ENCODE measurements at places on chromosomes 3 and 15.

DNA sequence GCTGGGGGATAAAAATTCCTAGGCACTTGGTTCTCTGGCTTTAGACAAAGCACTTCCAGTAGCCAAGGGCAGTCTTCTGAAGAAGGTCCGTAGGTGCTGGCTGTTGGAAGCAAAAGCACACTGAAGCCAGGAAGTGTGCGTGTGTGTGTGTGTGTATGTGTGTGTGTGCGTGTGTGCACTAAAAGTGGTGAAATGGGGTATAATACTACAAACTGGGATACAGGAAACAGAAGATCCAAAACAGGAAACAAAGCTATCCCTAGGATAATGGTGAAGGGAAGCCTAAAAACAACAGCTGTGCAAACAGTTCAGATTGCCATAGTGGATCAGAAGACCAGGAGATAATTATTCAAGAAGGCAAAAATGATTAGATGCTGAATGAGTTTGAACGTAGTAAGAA lies 103.4 kb downstream of the IL20RB start:
- ATAC-seq = no peak

DNA sequence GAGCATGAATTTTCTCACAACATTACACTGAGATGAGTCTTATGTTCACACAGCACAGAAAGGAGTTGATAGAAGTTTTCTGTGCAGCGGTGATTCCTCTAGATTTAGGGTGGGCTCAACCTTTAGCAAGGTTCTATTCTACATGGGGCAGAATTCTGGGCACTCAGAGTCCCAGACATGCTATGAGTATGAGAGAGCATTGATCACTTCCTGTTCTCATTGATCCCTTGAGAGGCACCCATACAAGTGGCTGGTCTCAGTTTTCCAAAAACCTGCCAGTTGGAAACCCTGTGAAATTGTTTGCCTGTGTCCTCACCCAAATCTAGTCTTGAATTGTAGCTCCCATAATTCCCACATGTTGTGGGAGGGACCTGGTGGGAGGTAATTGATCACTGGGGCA lies 112.5 kb upstream of the NR2F2 start:
- no peak for ATAC-seq

GRCh38 chr3:43233062-43233461 lies 53.3 kb upstream of the SNRK start:
- no peak for ATAC-seq

- no peak for ATAC-seq
These were observed 9.0 kb downstream of the GNB5 start for GRCh38 chr15:52181938-52182780.

DNA sequence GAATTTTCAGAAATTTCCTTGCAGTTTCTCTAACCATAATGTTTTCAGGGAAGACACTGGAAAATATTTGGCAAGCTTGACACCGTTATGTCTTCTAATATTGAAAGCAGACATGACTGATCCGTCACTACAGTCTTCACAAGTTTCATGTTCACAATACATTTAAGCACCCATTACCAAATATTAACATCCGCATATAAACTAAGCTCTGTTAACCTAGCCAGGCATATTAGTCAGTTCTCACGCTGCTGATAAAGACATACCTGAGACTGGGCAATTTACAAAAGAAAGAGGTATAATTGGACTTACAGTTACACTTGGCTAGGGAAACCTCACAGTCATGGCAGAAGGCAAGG lies 162.7 kb upstream of the LYSMD4 start:
- ATAC-seq = no peak

DNA sequence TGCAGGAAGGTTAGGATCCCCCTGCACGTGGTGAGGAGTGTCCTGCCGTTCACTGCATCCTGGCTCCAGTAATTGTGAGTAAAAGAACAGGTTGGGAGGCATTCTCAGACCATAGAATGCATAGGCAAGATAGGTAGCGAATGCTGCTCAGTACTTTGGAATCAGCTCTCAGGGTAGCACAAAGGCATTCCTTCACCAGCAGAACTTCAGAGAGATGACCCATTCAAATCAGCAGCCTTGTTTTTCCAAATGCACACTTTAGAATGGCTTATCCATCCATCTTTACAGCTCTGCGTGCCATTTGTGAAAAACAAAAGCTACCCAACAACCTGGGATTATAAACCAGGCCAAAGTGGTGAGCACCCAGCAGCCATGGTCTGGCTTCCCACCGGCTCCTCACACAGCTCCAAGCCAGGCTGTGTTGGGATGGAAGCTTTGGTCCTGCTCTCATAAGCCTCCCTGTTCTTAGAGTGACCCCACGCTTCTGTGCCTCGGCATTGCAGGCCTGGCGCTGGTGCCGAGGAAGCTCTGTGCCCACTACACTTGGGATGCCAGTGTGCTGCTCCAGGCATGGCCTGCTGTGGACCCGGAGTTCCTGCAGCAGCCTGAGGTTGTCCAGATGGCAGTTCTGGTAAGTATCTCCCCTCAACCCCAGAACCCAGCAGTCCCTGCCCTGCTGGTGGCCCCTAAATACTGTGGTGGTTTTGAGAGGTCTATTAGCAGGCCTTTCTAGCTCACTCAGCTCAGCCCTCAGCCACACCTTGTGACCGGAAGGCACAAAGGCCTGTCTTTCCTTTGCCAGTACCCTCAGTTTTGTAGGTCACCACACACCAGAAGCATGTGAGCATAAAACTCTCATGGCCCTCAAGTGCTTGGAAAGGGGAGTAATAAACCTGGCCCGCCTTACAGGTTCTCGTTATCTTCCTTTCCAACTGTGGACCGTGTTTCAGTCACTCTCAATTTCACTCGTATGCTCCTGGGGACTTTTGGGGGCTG lies 52.9 kb upstream of the LIMD1 start:
- ATAC-seq = no peak

DNA sequence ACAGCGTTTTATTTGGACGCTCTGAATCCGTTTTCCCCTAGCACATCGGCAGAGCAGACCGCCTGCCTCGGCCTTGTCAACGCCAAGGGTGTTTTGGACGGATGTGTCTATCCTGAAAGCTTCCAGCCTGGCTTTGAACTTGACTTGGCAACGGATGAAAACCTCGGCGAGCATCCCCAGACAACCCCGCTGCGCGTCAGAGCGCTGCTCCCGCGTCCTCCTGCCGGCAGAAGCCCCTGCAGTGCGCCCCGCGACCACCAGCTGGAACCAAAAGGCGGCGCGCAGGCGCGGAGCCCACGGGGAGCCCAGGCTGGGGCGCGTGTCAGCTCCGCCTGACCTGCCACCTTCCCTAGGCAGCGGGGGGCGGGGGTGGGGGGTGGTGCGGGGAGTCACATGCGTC lies 26.2 kb upstream of the ARL8B start:
- no peak for ATAC-seq

DNA sequence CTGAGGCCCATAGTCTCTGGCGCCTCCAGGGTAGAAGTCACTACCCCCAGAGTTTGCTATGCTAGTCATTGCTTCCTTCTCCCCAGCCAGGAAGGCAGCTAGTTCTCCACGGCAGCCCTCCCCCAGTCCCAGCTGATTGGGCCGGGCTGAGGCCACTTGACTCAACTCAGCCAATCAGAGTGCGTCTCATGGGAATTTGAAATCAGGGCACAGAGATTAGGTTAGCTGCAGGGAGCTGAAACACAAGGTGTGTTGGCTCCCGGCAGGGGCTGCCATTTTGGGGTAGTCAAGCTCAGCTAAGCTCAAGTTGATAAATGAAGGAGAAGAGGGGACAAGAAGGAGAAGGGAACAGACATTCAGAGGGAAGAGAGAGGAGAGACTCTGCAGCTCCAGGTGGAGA lies 32.8 kb downstream of the LINGO1 start:
- ATAC-seq = peak; percentile 31

- ATAC-seq = peak; percentile 88
These were observed 89.5 kb upstream of the ATP2B2 start for GRCh38 chr3:10594915-10595314.

- ATAC-seq = no peak
These were observed 309.8 kb upstream of the DCBLD2 start for GRCh38 chr3:99211309-99211708.

- no peak for ATAC-seq
These were observed 24.5 kb upstream of the SOX2 start for GRCh38 chr3:181687190-181687589.

GRCh38 chr3:56197259-56197965 lies 270.9 kb downstream of the ERC2 start:
- no peak for ATAC-seq

DNA sequence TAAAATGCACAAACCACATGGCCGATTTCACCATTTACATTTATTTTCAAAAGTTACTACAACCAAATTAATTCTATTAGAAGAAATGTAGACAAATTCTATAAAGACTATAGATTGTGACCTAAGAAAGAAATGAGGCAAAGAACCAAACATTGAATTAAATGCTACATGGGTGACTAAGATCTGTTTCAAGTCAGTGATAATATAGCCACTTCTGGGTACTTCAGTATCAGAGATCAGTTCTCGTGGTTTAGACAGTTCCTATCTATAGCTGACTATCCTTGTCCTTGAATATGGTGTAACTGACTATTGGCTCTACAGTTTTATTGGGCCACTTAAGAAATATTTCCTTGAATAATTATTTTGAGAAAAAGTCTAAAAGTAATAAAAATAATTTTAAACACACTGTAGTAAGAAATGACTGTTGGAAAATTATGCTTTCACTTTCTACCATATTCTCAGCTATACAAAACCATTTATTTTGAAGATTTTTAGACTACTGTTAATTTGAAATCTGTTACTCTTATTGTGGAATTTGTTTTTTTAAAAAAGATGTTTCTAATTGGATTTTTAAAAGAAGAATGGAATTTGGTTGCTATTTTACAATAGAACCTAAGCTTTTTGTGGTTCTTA lies 14.1 kb downstream of the KCNMB3 start:
- ATAC-seq = no peak

- ATAC-seq = no peak
These were observed 97.8 kb upstream of the AKAP13 start for GRCh38 chr15:85282504-85283115.

- no peak for ATAC-seq
These were observed 356.0 kb upstream of the RBMS3 start for GRCh38 chr3:28924744-28925360.

DNA sequence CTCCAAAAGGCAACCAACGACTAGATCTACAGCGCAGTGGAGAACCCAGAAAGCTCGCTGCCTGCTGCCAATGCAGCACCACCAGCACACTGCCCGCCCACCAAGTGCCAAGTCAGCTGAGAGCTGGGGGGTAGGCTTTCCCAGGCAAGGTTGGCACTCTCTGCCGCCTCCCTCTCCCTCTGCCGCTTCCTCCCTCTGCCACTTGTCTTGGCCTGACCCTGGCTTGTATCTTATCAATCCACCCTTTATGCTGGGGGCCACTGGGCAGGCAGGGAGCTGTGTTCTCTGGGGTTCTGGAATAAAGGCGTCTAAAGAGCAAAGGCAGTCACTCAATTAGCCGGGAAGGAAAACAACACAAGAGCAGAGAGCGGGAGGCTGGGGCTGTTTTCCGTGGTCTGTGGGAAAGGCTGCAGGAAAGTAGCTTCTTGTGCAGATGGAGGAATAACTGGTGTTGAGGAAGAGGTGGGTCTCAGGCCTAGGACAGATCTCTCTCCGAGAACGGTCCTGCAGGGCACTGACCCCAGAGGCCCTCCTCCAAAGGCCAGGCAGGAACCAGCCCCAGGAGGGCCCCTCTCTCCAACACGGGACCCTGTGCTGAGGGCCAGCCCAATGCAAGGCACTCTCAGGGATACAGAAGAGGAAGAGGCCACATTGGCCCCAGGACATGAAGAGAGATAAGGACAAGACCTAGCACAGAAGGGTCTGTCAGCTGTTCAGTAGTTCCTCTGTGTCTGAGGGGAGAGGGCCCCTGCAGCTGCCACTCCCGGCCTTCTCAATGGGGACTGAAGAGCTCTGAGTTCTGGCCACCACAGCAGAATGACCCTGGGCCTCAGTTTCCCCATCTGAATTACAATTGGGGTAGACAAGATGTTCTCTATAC lies 30.8 kb downstream of the ACSBG1 start:
- ATAC-seq = no peak

DNA sequence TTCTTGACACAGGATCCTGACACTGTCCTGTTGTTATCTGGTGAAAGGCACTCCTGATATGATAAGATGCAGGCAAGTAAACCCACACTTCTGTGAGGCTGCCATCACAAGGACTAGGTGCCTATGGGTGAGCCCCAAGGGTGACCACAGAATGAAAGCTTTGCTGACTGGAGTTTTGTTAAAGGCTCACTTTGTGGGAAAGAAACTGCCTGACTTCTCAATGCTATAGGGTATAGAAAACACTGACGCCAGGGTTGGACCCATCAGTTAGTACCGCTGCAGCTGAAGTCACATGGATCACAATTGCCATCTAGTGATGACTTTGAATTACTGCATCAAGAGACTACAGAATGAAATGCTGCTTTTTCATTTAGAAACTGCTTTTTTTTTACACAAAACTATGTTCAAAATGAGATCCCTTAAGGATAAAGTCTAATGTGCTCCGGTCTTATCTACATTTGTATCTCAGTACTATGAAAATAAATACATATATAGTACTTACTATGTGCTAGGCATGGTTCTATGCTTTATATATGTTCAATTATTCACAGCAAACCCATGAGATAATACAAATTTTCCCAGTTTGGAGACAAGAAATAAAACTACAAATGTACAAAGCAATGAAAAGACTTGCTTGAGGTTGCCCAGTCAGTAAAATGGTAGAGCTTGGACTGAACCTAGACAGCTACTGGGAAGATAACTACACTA lies 64.2 kb upstream of the CMSS1 start:
- peak; percentile 74 for ATAC-seq

- ATAC-seq = no peak
These were observed 222.1 kb downstream of the FOXP1 start for GRCh38 chr3:71361334-71361890.

GRCh38 chr3:124163689-124164088 lies 171.8 kb upstream of the ROPN1 start:
- ATAC-seq = no peak

DNA sequence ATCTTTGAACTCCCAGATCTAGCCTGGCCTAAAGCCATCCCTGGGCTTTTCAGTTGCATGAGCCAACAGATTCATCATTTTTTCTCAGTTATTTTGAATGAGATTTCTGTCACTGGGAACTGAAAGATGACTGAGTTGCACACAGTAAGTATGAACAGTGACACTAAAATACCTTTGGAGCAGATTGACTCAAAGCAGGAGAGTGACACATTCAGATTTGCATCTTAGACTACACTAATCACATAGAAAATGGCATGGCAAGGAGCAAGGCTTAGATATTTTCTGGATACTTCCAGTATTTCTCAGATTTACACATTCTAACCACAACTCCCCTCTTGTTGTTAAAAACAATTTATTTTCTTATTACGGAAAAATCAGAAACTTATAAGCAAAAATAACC lies 32.8 kb downstream of the SEC62 start:
- ATAC-seq = peak; percentile 41

DNA sequence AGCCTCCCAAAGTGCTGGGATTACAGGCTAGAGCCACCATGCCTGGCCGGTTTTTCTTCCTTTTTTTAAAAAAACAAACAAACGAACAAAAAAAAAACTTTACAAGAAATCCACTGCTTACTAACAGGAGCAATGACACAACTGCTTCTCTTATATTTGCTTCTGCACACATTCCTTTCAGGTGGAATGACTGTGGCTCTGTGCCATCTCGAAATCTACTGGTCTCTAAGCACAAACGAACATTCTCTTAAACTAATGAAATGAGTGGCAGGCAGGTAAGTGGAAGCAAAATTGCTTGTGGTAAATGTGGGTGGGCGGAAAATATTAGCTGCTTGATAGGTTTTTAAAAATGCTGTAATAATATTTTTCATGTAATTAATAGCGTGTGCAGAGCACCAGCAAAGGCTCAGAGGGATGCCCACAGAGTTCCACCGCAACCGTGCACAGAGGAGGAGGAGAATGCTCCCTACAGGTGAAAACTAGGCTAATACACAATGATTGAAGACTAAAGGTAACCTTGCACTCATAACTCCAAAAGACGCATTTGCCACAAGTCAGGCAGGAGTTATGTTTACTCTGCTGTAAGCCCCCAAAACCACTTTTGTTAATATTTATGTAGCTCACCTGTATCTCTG lies 77.4 kb downstream of the LSAMP start:
- no peak for ATAC-seq
